ENCODE measurements at places on chromosomes 7 and 10. TPM values are rescaled to one million over a fixed set of nuclear protein-coding genes. Genes with fewer than 3 reads are reported as not detected.

LRIT1 gene
- not detected for total RNA-seq

VENTX gene
- total RNA-seq = 1.6 TPM

GARIN1A gene
- 1.3 TPM for total RNA-seq

ARMC3 gene
- not detected for total RNA-seq

MRLN gene
- not detected for total RNA-seq

CDC14C gene
- total RNA-seq = not detected

PPP1R9A gene
- total RNA-seq = 11.2 TPM

RNF148 gene
- total RNA-seq = 0.35 TPM

DBNL gene
- total RNA-seq = 60.6 TPM

LZTS2 gene
- 86.1 TPM for total RNA-seq

SCRN1 gene
- total RNA-seq = 51.9 TPM

TMEM273 gene
- 1.5 TPM for total RNA-seq

CALHM3 gene
- not detected for total RNA-seq

SAMD9 gene
- total RNA-seq = 6.8 TPM

CFAP43 gene
- 5.3 TPM for total RNA-seq

TRPV5 gene
- total RNA-seq = not detected

CUZD1 gene
- 0.83 TPM for total RNA-seq

SFRP4 gene
- total RNA-seq = 45.7 TPM

GRCh38 chr10:112213098-112213823 lies 29.7 kb upstream of the GPAM start:
- H3K27ac ChIP-seq = no peak overlapping the region
- H3K4me3 ChIP-seq = no peak overlapping the region
- H3K36me3 ChIP-seq = no peaks in the 10 kb centered on the region
- no peaks in the 10 kb centered on the region for H3K4me1 ChIP-seq
- DNase-seq = no peak

DNA sequence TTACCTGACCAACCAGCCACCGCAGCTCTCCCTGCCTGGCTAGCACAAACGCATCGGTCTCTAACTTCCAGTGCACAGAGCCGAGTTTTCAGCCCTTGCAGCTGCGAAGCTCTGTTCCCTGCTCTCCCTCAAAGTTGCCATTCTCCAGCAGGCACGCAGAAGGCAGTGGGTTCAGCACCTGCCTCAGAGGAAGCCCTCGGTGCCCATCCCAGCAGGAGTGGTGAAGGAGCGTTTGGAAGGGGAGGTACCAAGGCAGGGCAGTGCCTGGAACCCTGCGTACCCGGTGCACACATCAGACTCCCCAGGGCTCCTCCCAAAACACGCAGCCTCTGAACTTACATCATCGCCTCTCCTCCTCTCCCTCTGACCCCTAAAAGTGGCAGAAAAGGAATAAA lies 1.7 kb upstream of the STK32C start:
- no peaks in the 10 kb centered on the region for H3K36me3 ChIP-seq
- H3K27ac ChIP-seq = no peak overlapping the region
- H3K4me1 ChIP-seq = peaks cover 4% of the 10 kb centered on the region

GRCh38 chr7:15257689-15258088 lies 304.1 kb downstream of the AGMO start:
- H3K4me1 ChIP-seq = no peaks in the 10 kb centered on the region
- no peak for DNase-seq
- H3K36me3 ChIP-seq = no peaks in the 10 kb centered on the region
- no peak overlapping the region for H3K27ac ChIP-seq
- no peaks in the 10 kb centered on the region for H3K27me3 ChIP-seq

- no peaks in the 10 kb centered on the region for H3K4me1 ChIP-seq
- H3K27ac ChIP-seq = no peak overlapping the region
- DNase-seq = no peak
- no peaks in the 10 kb centered on the region for H3K36me3 ChIP-seq
- no peak overlapping the region for H3K4me3 ChIP-seq
Observed at GRCh38 chr7:70037171-70037933, 439.1 kb downstream of the AUTS2 start.

DNA sequence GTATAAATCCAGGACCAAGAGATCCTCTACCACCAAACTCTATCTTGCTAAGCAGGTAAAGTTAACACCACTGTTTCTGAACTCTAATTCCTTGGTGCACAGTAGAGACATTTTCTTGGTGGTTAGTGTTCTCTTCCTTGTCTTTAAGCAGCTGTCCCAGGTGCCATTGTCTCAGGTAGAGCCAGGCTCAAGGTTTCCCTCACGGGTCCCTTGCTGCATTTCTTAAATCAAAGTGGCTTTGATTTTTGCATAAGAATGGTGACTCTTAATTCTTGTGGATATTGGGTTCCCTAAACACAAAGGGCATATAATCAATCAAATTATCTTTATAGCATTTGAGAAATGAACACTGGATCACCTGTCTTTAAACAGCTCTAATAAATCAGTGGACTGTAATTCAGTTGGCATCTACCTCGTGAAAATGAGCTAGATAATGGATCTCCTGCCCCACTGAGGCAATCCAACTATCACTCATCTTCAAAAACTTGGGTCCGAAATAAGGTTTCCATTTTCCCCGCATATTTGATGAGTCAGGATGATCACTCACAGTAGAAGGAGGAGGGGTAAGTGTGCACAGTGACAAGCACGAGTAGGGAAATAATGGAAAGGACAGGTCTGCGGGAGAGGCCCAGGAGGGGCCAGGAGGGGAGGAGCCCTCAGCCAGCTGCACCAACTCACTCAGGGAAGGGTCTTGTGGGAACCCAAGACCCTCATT lies 2.4 kb downstream of the ABCC2 start:
- no peak overlapping the region for H3K27ac ChIP-seq
- H3K27me3 ChIP-seq = no peaks in the 10 kb centered on the region
- DNase-seq = no peak
- H3K4me1 ChIP-seq = no peaks in the 10 kb centered on the region
- no peak overlapping the region for H3K4me3 ChIP-seq

- H3K4me3 ChIP-seq = no peak overlapping the region
- DNase-seq = no peak
- H3K27ac ChIP-seq = no peak overlapping the region
- H3K4me1 ChIP-seq = peaks cover 7% of the 10 kb centered on the region
Observed at GRCh38 chr7:330511-331230, 40.7 kb downstream of the FOXL3 start.

DNA sequence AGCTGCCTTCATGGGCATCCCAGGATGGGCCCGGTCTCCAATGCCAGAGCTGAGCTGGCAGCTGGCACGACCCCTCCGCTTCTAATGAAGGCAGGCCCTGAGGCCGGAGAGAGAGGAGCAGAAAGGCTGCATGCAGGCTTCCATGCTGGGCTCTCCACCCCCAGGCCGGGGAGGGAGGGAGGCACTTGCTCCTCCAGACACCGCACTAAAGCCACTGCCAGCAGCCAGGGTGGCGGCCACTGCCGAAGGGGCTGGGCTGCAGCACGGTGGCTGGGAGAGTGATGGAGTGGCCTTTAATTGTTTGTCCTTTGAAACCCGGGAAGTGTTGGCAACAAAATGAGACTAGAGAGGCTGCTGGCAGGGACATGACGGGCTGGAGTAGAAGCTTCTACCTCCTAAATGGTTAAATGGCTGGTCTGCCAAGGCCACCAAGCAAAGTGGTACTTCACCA lies 236.5 kb downstream of the SKAP2 start:
- H3K4me3 ChIP-seq = no peak overlapping the region
- H3K27me3 ChIP-seq = no peaks in the 10 kb centered on the region
- H3K36me3 ChIP-seq = no peaks in the 10 kb centered on the region

- no peaks in the 10 kb centered on the region for H3K27me3 ChIP-seq
- DNase-seq = no peak
- H3K4me1 ChIP-seq = no peaks in the 10 kb centered on the region
- H3K4me3 ChIP-seq = no peak overlapping the region
- no peaks in the 10 kb centered on the region for H3K36me3 ChIP-seq
- H3K27ac ChIP-seq = no peak overlapping the region
Observed at GRCh38 chr7:111198255-111198654, 107.3 kb downstream of the LRRN3 start.

DNA sequence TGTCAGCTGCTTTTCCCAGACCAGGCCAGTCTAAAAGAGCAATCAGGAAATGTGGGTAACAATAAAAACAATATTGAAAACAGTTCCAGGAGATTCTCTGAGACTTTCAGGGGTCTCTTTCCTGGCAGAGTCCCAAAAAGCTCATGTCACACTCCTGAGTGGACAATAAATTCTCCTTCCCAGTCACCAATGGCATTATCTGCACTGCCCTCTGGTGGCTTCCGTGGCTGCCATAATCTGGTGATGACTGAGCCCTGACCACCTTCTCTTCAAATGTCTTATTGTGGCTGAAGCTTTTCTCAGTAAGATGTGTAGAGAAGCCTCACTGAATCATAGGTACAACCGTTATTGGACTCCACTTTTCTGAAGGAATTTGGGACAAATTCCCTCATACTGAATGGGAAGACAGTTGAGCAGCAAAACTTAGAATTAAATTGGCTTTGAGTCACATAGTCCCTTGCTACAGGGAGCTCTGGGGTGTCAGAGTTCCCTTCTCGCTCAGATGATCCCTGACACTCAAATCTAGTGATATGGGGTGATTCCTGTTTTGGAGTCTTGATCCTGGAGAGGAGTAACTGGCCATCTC lies 24.4 kb upstream of the ASAH2 start:
- no peaks in the 10 kb centered on the region for H3K36me3 ChIP-seq
- H3K4me1 ChIP-seq = no peaks in the 10 kb centered on the region
- no peak overlapping the region for H3K4me3 ChIP-seq
- H3K27ac ChIP-seq = no peak overlapping the region
- no peaks in the 10 kb centered on the region for H3K27me3 ChIP-seq

GRCh38 chr7:5603241-5604140 lies 178.0 kb downstream of the RNF216 start:
- H3K4me1 ChIP-seq = peaks cover 5% of the 10 kb centered on the region
- no peaks in the 10 kb centered on the region for H3K27me3 ChIP-seq
- no peak overlapping the region for H3K4me3 ChIP-seq

DNA sequence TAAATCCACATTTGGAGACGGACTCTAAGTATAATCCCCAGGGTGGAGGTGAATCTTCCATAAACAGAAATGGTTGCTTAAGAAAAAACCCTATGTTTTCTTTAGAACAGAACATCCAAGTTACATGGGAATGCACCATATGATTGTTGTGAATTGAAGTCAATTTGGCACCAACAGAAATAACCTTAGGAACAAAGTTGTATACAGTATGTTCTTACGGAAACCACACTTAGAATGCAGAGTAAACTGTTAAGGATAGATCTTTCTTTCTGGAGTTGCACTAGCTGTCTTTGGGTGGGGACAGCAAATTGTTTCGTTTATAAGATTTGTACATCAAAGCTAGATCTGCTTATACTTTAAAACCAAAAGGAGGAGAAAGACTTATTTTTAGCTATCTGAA lies 316.4 kb downstream of the PTEN start:
- no peak for DNase-seq
- H3K27ac ChIP-seq = no peak overlapping the region
- H3K27me3 ChIP-seq = no peaks in the 10 kb centered on the region
- no peaks in the 10 kb centered on the region for H3K4me1 ChIP-seq
- H3K4me3 ChIP-seq = no peak overlapping the region
- H3K36me3 ChIP-seq = no peaks in the 10 kb centered on the region

DNA sequence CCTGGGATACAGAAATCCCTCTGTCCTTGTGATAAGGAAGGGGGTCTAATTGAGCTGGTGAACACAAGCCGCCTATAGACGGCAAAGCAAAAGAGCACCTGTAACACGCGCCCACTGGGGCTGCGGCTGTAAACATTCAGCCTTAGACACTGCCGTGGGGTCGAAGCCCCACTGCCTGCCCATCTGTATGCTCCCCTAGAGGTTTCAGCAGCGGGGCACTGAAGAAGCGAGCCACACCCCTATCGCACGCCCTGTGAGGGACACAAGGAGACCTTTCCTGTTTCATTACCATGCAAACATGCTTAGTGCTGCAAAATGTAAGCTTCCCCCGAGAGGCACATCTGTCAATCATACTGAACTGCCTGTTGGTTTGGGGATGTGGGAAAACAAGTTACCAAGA lies 82.1 kb downstream of the NRP1 start:
- no peak overlapping the region for H3K4me3 ChIP-seq
- no peak overlapping the region for H3K27ac ChIP-seq

DNA sequence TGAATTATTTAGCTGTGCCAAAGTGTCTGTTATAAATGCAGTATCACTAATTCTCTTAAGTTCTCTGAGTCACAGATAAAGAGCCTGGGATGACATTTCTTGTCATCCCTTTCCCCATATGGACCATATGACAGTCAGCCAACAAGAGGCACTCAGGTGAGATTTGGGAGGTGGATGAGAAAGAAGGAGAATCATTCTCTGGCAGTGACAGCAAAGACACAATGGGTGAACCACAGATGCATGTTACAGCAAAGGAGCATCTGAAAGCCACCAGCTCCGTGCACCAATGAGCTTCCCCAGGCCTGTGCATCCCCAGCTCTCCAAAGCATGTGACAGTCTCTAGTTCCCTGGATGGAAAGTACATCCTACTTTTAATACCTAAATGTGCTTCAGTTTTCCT lies 10.8 kb downstream of the GIMAP6 start:
- H3K27me3 ChIP-seq = no peaks in the 10 kb centered on the region
- H3K4me1 ChIP-seq = no peaks in the 10 kb centered on the region
- H3K27ac ChIP-seq = no peak overlapping the region
- H3K4me3 ChIP-seq = no peak overlapping the region
- DNase-seq = no peak

- H3K4me3 ChIP-seq = no peak overlapping the region
- H3K4me1 ChIP-seq = no peaks in the 10 kb centered on the region
- H3K27me3 ChIP-seq = no peaks in the 10 kb centered on the region
- H3K27ac ChIP-seq = no peak overlapping the region
Observed at GRCh38 chr7:100221767-100222444, 2.2 kb downstream of the PVRIG start.

GRCh38 chr10:112663234-112664125 lies 216.5 kb downstream of the VTI1A start:
- H3K4me1 ChIP-seq = no peaks in the 10 kb centered on the region
- no peak overlapping the region for H3K4me3 ChIP-seq
- DNase-seq = no peak
- H3K27me3 ChIP-seq = no peaks in the 10 kb centered on the region

DNA sequence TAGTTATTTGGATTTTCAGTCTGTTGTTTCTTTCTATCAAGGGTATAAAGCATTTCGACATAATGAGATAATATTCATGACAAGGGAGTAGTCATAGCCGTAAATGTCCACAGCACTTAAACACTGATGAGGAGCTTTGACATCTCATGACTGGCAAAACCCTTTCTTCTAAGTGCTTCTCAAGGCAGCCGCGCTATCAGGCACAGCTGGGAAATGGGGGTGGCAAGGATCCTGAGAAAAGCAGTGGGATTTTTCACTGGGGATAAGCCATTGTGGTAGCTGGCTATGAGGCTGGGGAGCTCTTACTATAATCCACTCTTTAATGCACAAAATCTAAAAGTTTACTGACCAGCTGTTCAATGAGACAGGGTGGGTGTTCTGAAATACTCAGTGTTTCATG lies 493.2 kb upstream of the KLF6 start:
- H3K4me1 ChIP-seq = peaks cover 21% of the 10 kb centered on the region
- H3K36me3 ChIP-seq = no peaks in the 10 kb centered on the region
- H3K4me3 ChIP-seq = no peak overlapping the region
- H3K27me3 ChIP-seq = no peaks in the 10 kb centered on the region

DNA sequence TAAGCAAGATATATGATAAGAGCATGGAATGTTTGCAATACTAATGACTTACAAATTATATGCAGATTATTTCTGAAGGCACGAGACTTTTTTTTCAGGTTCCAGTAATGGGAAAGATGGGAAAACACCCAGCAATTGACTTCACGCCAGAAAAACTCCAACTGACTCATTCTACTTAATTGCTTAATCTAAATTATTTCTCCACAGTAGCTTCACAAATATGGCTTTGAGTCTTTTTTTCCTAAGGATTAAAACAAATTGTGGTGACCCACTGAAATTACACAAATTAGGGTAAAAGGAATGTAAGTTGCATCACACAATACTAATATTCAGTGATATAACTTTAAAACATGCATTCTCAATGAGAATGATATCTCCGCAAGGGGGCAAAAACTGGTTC lies 138.7 kb downstream of the GNAI1 start:
- no peak overlapping the region for H3K27ac ChIP-seq
- no peaks in the 10 kb centered on the region for H3K36me3 ChIP-seq
- DNase-seq = no peak
- no peaks in the 10 kb centered on the region for H3K4me1 ChIP-seq
- H3K27me3 ChIP-seq = no peaks in the 10 kb centered on the region
- no peak overlapping the region for H3K4me3 ChIP-seq
